ENCODE measurements at places on chromosomes 13 and 19. TPM values are rescaled to one million over a fixed set of nuclear protein-coding genes. Genes with fewer than 3 reads are reported as not detected.

DNA sequence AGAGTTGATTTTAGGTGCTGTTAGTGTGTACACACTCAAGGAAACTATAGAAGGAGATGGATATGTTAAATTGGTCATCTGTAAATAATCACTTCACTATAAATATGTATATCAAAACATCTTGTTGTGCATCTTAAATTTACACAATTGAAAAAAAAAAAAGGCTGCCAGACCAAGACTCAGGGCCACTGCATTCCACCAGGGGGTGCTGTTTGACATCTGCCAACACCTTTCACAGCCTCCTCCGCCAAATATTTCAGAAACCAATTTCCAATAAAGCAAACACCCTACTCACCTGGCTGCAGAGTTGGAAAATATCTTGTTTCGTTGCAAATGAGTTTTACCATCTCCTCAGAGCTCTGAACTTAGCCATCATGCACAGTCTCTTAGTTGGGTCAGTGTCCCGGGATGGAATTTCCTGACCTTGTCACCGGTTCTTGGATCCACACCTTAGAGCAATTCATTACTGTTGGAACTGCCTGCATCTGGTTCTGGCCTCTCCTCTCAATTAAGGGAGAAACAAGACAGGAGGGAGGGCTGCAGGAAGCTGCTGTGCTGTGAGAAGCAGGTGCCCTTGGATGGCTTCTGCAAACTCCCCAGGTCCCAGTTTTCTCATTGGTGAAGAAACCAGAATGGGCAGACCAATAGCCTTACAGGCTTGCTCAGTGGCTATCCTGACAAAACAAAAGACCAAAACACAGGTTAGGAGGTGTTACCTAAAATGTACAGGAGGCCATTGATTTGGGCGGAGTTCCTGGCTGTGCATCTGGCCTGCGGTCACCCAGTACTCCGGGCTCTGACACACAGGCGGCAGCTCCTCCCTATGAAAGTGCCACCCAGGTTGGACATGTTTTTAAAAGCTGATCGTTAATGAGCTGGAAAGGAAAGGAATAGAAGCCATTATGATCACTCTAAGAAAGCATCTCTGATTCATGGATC is 746.6 kb downstream of the UQCRFS1 start:
- no peaks in the 10 kb centered on the region for H3K4me1 ChIP-seq
- H3K27ac ChIP-seq, result no peak overlapping the region
- DNase-seq, result no peak

DNA sequence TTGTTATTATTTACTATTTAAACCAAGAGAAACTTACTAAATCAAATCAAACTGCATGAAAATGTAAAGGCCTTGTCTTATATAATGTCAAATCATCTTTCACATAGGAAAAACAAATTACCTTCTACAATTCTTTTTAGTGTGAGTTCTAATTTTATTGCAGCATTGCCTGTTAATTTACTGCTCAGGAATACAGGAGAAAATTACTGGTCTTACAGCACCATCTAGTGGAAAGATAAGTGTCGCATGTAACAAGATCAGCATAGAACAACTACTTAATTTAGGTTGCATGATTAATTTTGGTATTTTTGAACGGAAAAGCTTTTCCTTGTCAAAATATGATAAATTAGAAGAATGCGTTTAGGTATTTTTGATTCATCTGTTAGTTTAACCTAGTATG is 502.7 kb downstream of the UQCRFS1 start:
- no peak overlapping the region for H3K27ac ChIP-seq
- H3K4me3 ChIP-seq, result no peak overlapping the region
- H3K27me3 ChIP-seq, result no peaks in the 10 kb centered on the region

GRCh38 chr19:4388337-4389063 is 11.8 kb downstream of the SH3GL1 start:
- DNase-seq, result no peak
- H3K4me3 ChIP-seq, result no peak overlapping the region
- peak overlapping the region; percentile 69 for H3K27ac ChIP-seq
- H3K27me3 ChIP-seq, result peaks cover 3% of the 10 kb centered on the region
- H3K36me3 ChIP-seq, result no peaks in the 10 kb centered on the region
- H3K4me1 ChIP-seq, result peaks cover 38% of the 10 kb centered on the region

KANK2 gene
- total RNA-seq, result 158 TPM

DNA sequence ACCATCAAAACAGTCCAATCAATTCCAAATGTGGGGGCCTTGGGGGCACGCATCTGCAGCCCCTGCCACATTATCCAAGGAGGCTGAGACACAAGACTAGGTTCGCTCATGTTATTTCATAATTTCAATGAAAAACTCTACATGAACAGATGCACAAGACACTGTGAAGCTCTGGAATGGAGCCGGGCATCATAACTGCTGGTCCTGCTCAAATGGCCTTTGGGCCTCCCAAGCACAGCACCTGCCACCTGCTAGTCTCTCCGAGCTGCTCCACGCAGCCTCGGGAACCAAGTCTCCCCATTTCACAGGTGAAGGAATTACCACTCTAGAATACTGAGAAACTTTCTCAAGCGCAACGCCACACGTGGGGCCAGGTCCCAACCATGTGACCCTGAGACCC is 16.9 kb downstream of the CARS2 start:
- DNase-seq, result no peak
- peaks cover 11% of the 10 kb centered on the region for H3K4me1 ChIP-seq
- peaks cover 3% of the 10 kb centered on the region for H3K27me3 ChIP-seq
- H3K4me3 ChIP-seq, result no peak overlapping the region
- no peak overlapping the region for H3K27ac ChIP-seq

DNA sequence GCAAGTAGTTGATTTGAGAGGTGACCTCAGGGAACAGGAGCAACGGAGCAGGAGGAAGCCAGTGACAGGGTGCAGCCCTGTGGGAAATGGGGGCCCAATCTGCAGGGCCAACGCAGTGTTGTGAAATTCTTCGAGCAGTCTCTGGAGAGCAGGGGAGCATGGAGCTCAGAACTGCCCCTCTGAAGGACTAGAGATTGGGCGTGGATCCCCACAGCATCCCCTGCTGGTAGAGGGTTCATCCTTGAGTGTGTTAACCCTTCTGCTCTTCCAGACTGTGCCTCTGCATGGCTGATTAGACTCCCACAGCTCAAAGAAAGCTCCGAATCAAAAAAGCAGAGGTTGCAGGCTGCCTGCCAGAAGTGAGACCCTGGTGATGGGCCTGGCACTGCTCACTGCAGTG is 77.9 kb upstream of the UQCRFS1 start:
- H3K27ac ChIP-seq, result no peak overlapping the region
- H3K27me3 ChIP-seq, result peaks cover 7% of the 10 kb centered on the region
- no peak for DNase-seq
- H3K4me1 ChIP-seq, result 0 out of 2 replicates have a peak, but pooled peaks cover 10% of the 10 kb centered on the region

- no peak for DNase-seq
- no peaks in the 10 kb centered on the region for H3K36me3 ChIP-seq
These were observed 1261.8 kb downstream of the SLITRK5 start for GRCh38 chr13:88932950-88933349.

DNA sequence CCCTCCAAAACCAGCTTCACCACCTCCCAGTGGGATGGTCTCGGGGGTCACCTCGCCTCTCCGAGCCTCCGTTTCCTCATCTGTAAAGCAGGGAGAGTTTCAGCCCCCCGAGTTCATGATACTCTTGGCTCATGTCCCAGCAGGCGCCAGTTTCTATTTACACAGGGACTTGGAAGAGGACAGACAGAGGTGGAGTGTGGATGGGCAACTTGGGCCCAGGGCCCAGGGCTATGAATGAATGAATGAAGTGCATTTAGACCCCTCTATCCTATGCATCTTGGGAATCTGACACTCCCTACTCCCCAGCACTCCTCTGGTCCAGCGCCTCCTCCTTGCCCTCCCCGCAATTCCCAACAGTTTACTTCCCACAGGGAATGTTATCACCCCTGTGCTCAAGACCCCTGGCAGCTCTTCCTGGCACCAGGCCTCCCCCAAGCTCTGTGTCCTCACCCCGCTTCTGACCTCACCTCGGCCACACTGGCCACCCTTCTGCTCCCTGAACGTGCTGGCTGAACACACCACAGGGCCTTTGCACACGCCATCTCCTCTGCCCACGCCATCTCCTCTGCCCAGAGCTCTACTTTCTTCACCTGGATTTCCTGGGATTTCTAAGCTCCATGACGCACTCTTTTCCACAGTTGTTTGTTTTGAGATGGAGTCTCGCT is 4.9 kb upstream of the C2CD4C start:
- H3K27me3 ChIP-seq, result peaks cover 3% of the 10 kb centered on the region
- H3K4me3 ChIP-seq, result no peak overlapping the region
- no peak for DNase-seq
- H3K27ac ChIP-seq, result no peak overlapping the region
- no peaks in the 10 kb centered on the region for H3K36me3 ChIP-seq
- H3K4me1 ChIP-seq, result 0 out of 2 replicates have a peak, but pooled peaks cover 4% of the 10 kb centered on the region

ZNF134 gene
- total RNA-seq, result 14.4 TPM

DNA sequence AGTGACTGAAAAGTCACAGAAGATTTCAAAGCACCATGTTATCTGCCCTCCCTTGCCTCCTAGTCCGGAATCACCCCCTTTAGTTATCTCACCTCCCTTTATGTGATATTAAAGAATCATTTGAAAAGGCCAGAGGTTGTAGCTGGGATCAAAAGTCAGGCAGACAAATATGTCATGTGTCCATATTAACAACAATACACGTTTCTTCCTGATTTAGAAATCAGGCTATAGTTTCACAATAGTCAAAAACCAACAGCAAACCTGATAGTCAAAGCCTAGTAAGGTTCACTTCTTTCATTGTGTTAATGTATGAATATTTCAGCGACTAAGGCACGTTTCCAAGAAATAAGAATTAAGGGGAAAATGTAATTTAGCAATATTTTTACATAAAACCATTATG is 326.7 kb downstream of the ITGBL1 start:
- no peak overlapping the region for H3K27ac ChIP-seq
- no peak for DNase-seq
- no peaks in the 10 kb centered on the region for H3K4me1 ChIP-seq
- H3K4me3 ChIP-seq, result no peak overlapping the region

DNA sequence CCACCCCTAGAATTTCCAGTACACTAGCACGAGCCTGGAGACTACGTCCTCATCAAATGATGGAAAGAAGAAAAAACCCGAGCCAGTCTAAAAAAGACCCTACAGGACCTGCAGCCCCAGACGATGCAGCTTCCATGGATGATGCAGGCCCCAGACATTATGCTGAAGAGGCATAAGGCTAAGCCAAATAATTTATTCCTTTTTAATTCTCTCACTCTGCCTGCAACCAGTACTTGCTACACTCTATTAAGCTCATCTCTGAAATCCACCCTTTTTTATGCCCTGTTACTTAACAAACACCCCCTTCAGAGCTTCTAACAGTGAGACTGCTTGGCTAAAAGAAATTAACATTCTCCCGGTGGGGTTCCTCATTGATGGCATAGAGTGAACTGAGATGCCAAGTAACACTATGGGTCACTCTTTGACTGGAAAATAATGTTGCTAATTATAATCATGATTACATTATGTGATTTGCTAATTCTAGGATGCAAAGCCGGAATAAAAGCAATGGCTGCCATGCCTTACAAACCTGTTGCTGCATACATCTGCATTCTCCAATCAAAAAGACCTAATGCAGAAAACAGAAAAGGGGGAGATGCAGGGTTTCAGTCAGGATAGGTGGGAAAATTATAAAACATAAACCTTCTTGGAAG is 1462.4 kb downstream of the UQCRFS1 start:
- H3K27ac ChIP-seq, result no peak overlapping the region
- no peaks in the 10 kb centered on the region for H3K4me1 ChIP-seq
- peaks cover 2% of the 10 kb centered on the region for H3K27me3 ChIP-seq
- no peaks in the 10 kb centered on the region for H3K36me3 ChIP-seq
- DNase-seq, result no peak

SH2D3A gene
- total RNA-seq, result not detected

DNA sequence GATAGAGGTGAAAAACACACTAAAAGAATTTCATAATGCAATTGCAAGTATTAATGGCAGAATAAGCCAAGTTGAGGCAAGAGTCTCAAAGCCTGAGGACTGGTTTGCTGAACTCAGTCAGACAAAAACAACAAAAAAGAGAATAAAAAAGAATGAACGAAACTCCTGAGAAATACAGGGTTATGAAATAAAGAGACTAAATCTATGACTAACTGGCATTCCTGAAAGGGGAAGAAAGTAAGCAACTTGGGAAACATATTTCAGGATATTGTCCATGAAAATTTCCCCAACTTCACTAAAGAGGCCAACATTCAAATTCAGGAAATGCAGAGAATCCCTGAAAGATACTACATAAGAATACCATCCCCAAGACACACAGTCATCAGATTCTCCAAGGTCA is 47.8 kb downstream of the UBL3 start:
- no peak overlapping the region for H3K27ac ChIP-seq
- peaks cover 24% of the 10 kb centered on the region for H3K4me1 ChIP-seq
- H3K27me3 ChIP-seq, result no peaks in the 10 kb centered on the region
- H3K4me3 ChIP-seq, result no peak overlapping the region

GRCh38 chr19:53381376-53381775 is 13.6 kb upstream of the ZNF765 start:
- peaks cover 89% of the 10 kb centered on the region for H3K36me3 ChIP-seq
- H3K4me1 ChIP-seq, result no peaks in the 10 kb centered on the region
- no peaks in the 10 kb centered on the region for H3K27me3 ChIP-seq
- H3K4me3 ChIP-seq, result no peak overlapping the region
- no peak overlapping the region for H3K27ac ChIP-seq
- no peak for DNase-seq

GRCh38 chr19:40592170-40592569 is 9.0 kb upstream of the LTBP4 start:
- DNase-seq, result peak; percentile 75
- peaks cover 7% of the 10 kb centered on the region for H3K27me3 ChIP-seq
- H3K27ac ChIP-seq, result no peak overlapping the region
- H3K4me1 ChIP-seq, result peaks cover 25% of the 10 kb centered on the region
- no peak overlapping the region for H3K4me3 ChIP-seq

EXOC3L2 gene
- not detected for total RNA-seq

GRCh38 chr19:58354478-58355030 is 1.3 kb upstream of the A1BG start:
- 0 out of 2 replicates have a peak, but pooled peaks cover 2% of the 10 kb centered on the region for H3K4me1 ChIP-seq
- no peaks in the 10 kb centered on the region for H3K27me3 ChIP-seq
- no peak for DNase-seq
- peaks cover 8% of the 10 kb centered on the region for H3K36me3 ChIP-seq

GRCh38 chr13:66492479-66492878 is 737.7 kb downstream of the PCDH9 start:
- peaks cover 16% of the 10 kb centered on the region for H3K4me1 ChIP-seq
- H3K27ac ChIP-seq, result no peak overlapping the region
- H3K36me3 ChIP-seq, result no peaks in the 10 kb centered on the region
- no peaks in the 10 kb centered on the region for H3K27me3 ChIP-seq
- DNase-seq, result no peak

C19orf38 gene
- 0.34 TPM for total RNA-seq

SYDE1 gene
- 103 TPM for total RNA-seq

DNA sequence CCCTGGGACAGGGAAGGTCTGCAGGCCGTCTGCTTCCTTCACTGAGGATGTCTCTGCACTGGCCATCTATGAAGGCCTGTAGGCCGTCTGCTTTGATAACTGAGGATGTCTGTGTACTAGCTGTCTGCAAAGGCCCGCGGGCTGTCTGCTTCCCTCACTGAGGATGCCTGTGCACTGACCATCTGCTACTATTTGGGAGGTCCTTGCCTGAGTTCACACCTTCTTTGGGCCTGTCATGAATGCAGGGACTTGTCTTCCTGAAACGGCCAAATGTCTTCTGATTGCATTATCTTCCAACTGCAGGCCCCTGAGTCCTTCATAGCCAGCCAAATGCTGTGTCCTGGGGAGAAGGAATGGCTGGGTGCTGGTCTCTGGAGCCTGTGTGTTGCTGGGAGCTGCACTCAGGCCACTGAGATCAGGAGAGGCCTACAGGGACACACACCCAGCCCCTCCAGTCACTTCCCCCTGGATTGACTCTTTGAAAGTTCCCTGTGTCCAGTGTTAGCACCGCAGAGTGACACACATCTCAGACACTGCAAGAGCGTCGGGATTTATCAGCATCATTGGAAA is 72.9 kb downstream of the TEX29 start:
- no peak overlapping the region for H3K27ac ChIP-seq
- no peaks in the 10 kb centered on the region for H3K4me1 ChIP-seq
- no peak overlapping the region for H3K4me3 ChIP-seq
- H3K36me3 ChIP-seq, result no peaks in the 10 kb centered on the region

TEX26 gene
- total RNA-seq, result not detected
